Naive thymus-derived CD8-positive, alpha-beta T cell (primary cell): ENCODE measurements at places on chromosomes 5 and 9.

DNA sequence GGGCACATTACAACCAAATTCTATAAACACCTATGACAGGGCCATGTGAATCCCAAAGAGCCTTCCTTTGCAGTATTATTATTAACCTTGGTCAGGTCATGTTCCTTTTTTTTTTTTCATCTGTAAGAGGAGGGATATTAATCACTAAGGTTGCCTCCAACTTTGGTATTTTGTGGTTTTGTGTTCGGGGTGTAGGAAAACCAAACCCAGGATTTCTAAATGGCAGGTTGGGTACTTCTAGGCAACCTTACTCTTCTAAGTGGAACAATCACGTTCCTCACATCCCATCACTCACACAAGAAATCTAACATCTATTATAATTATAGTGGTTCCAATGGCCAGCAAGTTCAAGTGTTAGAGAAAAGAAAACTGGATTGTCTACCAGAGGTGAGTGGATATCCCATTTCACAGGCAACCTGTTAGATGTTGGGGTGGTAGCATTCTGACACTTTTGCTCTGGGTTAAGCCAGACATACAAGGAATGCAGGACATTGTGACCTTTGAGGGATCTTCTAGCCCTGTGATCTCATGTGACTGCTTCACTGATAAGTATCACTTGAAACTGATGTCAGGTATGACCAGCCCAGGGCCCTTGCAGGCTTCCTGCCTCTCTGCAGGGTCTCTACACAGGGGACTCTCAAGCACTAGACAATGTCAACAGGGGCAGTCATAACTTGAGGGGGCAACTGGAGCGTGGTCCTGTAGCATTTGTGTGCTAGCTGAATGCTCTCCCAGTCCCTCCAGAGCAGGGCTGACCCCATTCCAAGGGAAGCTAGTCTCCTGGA, 126.2 kb upstream of the VLDLR start:
- DNase-seq: no peak

GRCh38 chr5:167765352-167765751, 526.1 kb upstream of the WWC1 start:
- DNase-seq: no peak

DNA sequence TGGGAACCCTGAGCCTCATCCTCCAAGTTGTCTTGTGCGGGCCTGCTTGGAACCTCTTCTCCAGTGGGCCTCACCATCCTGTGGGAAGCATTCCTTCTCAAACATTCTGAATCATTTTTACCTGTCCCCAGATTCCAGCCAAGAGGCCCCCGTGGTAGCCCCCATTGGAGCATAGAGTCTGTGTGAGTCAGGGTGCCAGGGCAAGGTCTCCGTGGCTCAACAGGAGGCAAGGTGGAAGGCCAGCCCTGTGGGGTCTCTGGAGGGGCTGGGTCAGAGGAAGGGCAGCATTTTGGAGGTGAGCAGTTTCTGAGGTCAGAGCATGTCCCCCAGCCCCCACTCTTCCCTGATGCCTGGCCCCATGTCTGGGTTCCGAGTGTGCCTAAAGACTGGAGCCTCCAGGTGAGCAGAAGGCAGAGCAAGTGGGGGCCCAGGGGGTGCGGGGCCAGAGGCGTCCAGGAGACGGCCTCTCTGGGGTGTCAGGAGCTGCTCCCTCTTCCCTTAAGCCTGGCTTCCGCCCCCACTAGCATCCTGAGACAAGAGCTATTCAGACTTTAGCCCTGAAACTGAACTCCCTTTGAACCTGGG, 2.1 kb downstream of the CACNA1B start:
- no peak for DNase-seq

- peak; percentile 65 for DNase-seq
These were observed 33.5 kb upstream of the EBF1 start for GRCh38 chr5:159133041-159133741.

- DNase-seq: no peak
These were observed 44.7 kb downstream of the CDC14B start for GRCh38 chr9:96574931-96575351.

GRCh38 chr9:135340143-135340655, 139.4 kb upstream of the PPP1R26 start:
- no peak for DNase-seq

DNA sequence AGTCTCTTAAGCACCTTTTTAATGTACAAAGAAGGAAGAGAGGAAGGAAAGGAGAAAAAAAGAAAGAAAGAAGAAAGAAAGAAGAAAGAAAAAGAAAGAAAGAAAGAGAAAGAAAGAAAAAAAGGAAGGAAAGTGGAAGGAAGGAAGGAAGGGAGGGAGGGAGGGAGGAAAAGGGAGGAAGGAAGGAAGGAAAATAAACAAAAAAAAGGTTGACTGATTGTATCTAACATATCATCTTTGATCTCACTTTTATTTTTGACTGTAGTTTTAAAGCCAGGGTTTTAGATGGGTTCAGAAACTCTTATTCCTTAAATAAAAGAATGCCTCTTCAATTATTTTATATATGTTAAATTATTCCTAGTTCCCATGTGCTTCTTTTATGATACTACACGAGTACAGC, 794.5 kb downstream of the CDH12 start:
- no peak for DNase-seq
